ENCODE measurements at places on chromosomes 3 and 15. TPM values are rescaled to one million over a fixed set of nuclear protein-coding genes. Genes with fewer than 3 reads are reported as not detected.
A peak's percentile ranks its signal among the peaks of the same experiment; 100 is the strongest.

DNA sequence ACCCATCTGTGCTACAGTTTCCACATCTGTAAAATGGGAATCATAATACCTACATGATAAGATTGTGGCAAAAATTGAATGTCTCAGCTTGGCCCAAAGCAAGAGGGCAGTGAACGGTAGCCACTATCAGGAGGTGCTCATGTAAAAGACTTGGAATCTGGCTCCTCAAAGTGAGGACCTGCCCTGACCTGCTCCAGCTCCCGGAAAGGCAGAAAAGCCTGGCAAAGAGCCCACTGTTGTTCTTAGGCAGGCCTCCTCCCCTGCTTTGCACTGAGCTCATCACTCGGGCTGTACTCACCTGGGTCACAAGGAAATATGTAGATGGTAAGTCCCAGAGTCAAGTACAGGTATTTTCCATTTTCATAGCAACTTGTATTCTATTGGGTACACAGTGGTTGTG, 250.7 kb upstream of the TBL1XR1 start:
- no peak for DNase-seq

DNA sequence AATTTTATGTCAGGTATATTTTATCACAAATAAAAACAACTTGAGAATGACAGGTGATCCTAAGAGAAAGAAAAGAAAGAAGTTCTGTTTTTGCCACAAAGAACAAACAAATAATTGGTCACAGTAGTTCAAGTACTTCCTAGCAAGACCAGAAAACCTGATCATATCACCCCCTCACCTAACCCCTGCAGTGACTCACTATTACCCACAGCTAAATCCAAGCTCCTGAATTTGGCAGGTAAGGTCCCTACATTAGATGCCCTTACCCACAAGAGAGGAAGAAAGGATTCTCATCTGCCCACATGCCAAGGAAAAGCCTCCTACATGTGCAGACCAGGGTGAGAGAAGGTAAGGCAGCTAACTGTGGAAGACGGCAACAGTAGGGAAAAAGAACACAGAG, 4.4 kb downstream of the SSUH2 start:
- no peak for DNase-seq

DNA sequence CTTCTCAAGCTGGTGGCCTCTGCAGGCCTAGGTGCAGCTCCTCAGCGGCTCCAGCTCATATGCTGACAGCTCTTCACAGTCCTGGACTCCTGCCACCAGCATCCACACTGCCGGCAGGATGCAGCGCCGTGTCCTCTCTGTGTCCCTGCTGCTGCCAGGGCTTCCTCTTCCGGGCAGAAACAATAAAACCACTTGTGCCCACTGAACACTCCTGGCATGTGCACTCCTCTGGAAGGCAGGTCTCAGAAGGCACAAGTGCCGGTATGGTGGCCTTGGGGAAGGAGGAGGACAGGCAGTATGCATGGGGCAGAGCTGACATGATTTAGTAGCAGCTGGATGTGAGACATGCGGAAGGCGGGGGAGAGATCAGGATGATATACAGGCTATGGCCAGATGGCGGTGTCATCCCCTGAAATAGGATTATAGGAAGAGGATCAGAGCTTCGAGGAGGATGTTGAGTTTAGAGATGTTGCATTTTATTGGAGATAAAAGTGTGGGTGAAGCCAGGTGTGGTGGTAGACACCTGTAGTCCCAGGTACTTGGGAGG, 7.5 kb upstream of the MAN2A2 start:
- DNase-seq = no peak

DNA sequence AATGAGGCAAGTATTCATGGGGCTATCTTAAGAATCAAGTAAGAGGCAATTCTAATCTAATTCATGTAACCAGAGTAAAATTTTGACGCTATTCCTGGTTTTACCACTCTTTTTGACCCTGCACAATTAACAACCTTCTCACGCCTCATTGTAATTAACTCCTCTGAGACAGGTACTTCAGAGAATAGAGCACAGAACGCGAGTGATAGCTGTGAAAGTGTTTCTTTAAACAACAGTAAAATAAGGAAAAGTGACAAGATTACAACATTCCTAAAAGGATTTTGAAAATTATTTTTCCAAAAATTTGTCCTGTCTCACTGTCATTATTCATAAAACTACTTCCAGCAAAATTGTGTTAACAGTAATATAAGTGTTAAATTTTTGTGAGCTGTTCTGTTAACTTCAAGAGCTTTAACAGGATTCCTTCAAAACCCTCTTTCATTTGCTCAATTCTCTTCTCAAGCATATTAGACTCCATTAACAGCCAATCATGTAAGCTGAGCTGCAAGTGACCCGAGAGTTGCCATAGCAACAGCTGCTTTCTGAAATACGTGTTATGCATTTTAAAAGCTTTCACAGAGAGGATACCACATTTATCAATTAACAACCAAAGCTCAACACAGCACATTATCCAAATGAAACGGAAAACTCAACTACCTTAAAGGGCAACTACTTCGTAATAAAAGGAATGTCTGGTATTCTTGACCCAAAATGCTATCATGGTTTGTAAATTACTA, 93.1 kb downstream of the STAG1 start:
- no peak for DNase-seq

DNA sequence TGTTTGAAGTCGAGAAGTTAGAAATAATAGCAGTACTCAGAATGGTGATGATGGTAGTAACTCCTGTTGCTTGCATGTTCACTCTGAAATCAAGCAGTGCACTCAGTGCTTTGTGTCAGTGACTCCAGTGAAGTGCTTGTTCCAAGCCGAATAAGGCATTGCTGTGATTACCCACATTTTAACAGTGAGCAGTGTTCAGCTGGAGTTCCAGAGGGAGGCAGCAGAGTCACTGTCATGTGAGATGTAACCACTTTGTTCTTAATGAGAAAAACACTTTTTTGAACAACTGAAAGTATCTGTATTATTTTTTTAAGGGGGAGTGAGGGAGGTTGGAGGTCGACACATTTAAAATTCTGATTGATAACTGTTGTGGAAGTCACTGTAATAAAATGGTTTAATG, 3.7 kb downstream of the MDFIC2 start:
- DNase-seq = no peak

GRCh38 chr15:75042730-75043508, 19.5 kb downstream of the PPCDC start:
- DNase-seq = peak; percentile 95

- DNase-seq = no peak
These were observed 65.8 kb downstream of the MRPL46 start for GRCh38 chr15:88401251-88401995.

- peak; percentile 59 for DNase-seq
These were observed 93.4 kb downstream of the CHSY1 start for GRCh38 chr15:101158166-101159095.

DNA sequence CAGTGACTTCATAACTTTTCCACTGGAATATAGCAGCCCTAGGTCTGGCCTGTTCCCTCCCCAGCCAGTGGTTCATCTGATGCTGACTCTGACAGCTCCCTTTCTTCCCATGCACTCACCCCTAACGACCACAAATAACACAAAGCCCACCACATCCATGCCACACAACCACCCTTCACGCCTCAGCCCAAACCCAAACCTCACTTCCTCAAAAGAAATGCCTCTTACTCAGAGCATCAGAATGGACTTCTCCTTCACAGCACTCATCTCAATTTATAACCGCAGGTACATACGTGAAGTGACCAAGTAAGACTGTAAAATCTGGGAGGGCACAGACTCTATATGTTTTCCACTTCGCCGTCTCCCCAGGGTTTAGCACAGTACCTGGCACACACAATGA, 1.1 kb downstream of the RBSN start:
- DNase-seq = no peak

The FETUB gene
- total RNA-seq = 0.90 TPM

The CAMK1 gene
- total RNA-seq = 47.8 TPM

The GABRR3 gene
- not detected for total RNA-seq

The LTK gene
- total RNA-seq = 0.24 TPM

The SI gene
- total RNA-seq = not detected

The ISLR2 gene
- total RNA-seq = 0.62 TPM

The CCR3 gene
- total RNA-seq = not detected

Data from posterior vena cava (tissue), 2 donors.